Mammary epithelial cell (primary cell): ENCODE measurements at places on chromosomes 5 and 9.

DNA sequence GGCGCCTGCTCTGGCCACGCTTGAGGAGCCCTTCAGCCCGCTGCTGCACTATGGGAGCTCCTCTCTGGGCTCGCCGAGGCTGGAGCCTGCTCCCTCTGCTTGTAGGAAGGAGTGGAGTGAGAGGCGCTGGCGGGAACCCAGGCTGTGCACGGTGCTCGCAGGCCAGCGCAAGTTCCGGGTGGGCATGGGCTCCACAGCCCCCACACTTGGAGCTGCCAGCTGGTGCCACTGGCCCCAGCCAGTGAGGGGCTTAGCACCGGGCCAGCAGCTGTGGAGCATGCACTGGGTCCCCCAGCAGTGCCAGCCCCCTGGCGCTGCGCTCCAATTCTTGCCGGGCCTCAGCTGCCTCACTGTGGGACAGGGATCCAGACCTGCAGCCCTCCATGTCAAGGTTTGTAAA lies 122.1 kb upstream of the CD180 start:
- no peak for DNase-seq

- peak; percentile 78 for DNase-seq
Measured at GRCh38 chr9:116087246-116087645, 66.3 kb upstream of the PAPPA start.

DNA sequence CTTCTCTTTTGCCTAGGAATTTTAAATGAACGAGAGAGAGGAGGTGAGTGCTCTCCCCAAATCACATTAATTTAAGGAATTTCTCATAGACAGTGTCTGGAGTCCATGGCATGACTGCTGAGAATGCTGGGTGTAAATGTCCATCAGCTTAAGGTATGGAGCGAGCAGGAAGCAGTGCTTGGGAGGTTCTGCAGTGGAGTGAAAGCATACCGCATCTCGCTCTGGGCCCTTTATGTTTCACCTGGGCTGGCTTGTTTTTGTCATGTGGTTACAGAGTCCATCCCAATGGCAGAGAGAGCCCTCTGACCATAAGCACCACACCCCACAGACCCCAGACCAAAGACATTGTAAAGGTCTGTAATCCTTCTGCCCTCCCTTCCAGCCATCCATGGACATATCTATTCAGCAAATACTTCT lies 20.6 kb upstream of the TNFAIP8 start:
- DNase-seq: no peak

DNA sequence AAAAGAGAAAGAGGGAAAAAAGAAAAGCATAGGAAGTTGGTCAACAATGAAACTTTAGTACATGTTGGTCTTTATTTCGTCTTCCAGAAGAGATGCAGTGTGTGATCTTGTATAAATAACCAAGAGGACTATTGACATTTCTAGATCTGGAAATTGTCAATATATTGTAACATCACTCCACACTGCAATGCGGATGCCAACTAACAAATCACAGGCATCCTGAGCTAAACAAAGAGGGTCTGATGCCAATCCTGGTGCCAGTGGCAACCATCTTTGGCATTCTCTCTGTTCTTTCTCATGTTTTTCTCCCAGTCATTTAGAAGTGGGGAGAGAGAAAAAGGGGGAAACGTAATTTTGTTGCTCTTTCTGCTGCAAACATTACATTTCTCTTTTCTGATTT lies 9.7 kb downstream of the NFIB start:
- DNase-seq: no peak

DNA sequence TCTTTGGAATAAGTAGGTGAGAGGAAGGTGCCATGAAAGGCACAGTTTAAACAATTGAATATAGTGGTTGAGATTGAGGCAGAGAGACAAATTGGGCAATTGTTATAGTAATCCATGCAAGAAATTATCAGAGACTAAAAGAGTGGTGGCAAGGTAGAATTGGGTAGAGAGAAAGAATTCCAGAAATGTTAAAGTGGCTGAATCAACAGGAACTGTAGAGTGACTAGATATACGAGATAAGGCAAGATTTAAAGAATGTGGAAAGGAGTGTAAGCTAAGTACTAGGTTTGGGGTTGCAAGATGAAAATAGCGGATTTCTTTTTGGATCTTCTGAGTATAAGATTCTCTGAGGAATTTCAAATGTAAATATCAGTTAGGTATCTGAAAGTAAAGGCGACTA lies 285.2 kb downstream of the DMRTA1 start:
- DNase-seq: no peak

DNA sequence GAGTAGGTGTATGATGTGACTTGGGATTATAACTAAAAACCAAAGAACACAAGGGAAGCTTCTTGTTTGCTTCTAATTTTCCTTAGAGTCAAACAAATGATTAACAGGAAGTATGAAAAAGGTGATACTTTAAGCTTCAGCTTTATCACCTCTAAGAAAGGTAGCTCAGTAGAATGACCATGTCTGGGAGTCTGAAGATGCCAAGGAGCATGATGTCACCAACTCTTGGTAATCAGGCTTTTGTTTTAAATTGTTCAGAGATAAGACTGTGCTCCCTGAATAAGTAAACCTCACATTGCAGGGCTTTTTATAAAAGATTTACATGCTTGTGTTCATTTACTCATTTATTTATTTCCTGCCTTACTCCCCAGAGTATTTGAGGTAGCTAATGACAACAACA lies 169.9 kb downstream of the FER start:
- DNase-seq: peak; percentile 46
